IMR-90 (cell line): ENCODE measurements at places on chromosomes 6 and 20.

DNA sequence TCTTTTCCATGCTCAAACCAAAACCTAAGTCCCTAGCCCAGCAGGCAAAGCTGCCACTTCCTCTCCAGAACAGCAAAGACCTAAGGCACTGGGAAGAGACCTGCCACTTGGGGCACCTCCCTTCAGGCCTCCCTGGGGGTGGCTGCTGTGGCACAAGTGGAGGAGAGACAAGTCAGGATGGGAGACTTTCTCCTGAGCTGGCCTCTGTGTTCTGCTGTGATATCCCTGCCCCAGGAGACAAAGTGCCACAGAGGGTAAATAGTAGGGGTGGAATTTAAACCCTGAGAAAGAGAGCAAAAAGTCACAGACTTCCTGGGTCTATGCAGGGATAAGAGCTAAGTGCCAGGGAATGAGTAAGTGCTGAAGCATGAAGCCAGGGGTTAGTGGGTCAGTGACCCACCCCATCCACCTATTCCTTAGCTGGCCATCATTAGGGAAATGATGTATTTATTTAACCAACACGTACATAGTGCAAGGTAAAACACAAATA lies 84.2 kb downstream of the MRPL14 start:
- peak; percentile 49 for DNase-seq

GRCh38 chr6:148273962-148274752 lies 68.5 kb upstream of the SASH1 start:
- peak; percentile 33 for DNase-seq

GRCh38 chr6:127301199-127301700 lies 34.6 kb downstream of the RNF146 start:
- DNase-seq: peak; percentile 65

DNA sequence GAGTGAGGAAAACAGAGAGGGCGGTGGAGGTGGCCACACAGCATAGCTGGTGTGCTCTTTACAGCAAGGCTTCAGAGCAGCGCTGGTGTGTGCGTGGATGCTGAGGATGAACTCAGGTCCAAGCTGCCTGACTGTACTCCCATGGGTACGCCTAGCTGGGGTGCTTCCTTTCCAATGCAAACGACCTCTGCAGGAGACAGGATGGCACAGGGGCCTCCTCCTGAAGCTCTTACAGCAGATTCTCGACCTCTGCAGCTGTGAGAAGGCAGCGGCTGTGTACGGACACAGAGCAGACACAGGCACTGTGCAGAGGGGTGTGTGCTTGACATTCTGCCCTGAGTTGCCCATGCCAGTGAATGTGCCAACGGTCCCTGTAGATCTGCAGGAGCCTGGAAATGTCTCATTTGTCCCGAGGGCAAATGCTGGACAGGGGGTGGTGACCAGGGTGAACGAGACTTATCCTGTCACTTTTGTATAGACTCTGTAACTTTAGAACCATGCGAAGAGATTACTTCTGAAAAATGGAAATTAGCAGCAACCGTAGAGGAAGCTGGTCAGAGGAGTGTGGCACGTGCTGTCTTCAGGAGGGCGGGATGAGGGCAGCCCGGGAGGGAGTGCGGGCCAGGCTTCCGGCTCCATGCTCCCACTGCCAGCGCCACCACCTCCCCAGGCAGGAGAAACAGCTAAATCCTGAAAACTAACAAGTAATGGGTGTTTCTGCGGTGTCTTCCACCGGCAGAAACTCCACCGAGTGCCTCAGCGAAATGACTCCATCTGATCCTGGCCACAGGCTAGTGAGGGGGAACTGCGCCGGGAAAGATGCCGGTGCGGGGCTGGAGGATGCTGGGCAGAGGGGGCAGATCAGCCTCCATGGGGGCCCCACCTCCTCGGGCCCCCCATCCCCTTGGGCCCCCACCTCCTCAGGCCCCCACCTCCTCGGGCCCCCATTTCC lies 120.9 kb upstream of the RPS6KA2 start:
- DNase-seq: no peak

DNA sequence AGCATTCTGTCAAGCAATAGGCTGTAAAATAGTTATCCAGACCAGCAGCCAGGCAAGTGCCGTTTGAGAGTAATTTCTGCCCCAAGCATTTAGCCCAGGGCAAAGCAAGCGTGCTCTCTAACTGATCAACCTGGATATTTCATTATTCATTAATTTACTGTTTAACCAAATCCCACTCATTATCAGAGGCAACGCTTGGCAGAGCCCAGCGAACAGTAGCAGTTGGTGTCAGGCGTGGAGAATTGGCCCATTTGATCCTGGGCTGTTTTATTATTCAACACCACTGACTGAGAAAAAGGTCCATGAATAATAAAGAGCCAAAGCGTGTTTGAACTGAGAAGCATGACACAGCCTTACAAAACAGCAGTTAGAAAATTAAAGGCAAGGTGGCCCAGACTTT lies 35.3 kb downstream of the TFAP2B start:
- no peak for DNase-seq

DNA sequence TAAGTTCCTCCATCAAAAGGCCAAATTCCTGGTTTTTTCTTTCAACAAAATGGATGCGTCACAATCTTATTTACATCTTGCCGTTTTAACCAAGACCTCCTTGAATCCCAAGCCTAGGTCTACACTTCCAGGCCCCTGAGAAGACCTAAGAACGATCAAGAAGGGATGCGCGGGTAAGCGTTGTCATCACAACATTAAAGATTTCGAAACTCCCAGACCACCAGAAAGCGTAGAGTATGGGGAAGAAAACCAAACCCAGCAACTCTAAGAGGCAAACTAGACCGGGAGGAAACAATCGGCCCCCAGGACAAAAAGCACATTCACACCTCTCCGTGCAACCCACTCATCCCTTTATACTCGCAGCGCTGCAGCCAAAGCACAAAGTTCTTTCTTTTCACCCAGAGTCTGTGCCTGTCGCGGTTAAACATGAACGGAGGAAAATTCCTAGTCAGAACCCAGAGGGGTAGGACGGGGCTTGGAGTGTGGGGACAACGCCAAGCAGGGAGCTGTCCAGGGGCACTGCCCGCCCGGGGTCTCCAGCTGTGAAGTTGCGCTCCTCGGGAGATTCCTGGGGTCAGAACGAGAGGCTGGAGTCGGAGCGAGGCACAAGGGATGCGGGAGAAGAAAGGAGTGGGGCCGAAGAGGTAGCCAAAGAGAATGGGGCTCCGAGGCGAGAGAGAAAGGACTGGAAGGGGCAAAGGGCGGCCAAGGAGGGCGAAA lies 725 bp downstream of the OSER1 start:
- DNase-seq: peak; percentile 35

GRCh38 chr20:22546344-22546743 lies 38.0 kb downstream of the FOXA2 start:
- DNase-seq: no peak

DNA sequence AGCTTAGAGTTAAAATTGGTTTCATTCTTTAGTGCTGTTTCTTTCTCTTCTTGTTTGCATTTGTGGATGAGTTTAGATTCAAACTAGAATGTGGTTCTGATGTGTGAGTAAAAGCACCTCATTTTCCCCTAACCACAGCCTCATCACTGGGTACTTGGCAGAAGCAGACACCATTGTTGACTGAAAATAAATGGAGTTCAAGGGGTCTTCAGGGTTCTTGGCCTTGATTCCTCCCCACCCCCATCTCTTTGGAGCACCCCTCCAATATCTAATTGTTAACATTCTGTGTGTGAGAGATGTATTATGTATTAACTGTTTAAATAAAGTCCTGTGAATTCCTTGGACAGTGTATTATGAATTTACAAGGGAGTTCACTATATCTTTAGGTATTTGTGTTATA lies 59.6 kb downstream of the JARID2 start:
- DNase-seq: no peak

DNA sequence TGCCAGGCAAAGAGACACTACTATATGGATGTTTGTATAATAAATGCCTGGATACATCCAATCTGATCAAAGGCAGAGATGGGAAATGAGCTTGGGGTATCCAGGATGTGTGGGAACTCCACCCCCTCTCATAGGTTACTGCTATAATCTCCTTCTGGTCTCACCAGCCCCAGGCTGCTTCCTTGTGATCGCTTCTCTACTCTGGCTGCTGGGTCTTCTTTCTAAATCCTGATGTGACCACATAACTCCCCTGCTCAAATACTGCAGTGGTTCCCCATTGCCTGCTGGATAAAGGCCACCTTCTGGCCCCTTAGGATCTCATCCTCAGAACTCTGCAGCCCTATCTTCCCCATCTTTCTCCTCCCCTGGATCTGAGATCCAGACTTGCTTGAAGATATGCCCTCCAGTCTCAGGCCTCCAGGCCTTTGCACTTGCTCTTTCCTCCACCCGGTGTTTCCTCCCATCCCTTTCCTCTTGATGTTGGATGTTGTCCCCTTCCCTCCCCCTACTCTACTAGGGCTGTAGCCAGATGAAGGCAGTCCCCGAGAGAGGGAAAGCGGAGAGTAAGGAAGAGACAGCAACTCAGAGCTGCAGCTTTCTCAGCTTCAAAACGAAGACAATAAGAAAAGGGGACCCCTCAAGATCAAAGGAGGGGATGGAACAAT lies 828 bp upstream of the XKR7 start:
- DNase-seq: no peak

GRCh38 chr20:23966927-23967615 lies 21.5 kb downstream of the GGTLC1 start:
- no peak for DNase-seq

DNA sequence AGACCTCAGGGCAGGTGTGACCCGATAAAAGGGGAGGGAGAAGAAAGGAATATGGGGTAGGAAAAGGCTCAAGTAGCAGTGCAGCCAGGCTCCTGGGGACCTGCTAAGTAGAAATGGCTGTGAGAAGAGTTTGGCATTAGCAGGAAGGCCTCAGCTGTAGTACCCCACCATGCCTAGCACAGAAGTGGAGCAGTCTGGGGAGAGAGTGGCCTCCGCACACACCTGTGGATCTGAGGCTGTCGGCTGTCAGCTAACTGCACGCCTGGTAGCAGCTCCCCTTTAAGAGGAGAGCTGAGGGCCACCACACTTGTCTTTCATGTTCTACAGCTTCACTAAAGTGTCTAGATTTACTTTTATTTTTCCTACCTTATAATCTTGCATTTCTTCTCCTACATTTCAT lies 24.6 kb downstream of the PDE7B start:
- DNase-seq: no peak

DNA sequence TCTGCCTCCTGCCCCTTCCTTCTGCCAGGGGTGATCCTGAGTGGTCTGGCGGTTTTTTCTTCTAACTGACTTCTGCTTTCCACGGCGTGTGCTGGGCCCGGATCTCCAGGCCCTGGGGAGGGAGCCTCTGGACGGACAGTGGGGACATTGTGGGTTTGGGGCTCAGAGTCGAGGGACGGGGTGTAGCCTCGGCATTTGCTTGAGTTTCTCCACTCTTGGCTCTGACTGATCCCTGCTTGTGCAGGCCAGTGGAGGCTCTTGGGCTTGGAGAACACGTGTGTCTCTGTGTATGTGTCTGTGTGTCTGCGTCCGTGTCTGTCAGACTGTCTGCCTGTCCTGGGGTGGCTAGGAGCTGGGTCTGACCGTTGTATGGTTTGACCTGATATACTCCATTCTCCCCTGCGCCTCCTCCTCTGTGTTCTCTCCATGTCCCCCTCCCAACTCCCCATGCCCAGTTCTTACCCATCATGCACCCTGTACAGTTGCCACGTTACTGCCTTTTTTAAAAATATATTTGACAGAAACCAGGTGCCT lies 10.2 kb downstream of the SLC29A1 start:
- DNase-seq: no peak

DNA sequence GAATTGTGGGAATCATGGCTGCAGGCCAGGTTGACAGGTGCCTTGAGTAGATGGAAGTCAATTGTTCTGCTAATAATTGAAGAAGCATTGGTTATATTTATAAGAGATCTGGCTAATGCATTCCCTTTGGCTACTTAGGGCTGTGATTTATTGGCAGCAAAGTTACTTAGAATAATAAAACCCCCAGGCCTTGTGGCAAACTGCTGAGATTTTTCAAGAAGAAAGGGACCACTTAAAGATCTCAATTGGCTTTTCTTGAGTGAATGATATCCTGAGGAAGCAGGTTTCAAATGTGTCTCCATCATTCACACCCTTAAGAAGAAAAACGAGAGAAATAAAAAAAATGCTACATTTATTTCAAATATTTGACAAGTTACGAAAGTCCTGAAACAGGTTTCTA lies 27.4 kb downstream of the DDO start:
- DNase-seq: no peak

GRCh38 chr6:130537447-130537846 lies 171.6 kb downstream of the TMEM200A start:
- DNase-seq: no peak

- no peak for DNase-seq
Observed at GRCh38 chr20:38725148-38725901, 1.0 kb downstream of the SLC32A1 start.

GRCh38 chr6:11983306-11983705 lies 28.8 kb upstream of the HIVEP1 start:
- DNase-seq: no peak

DNA sequence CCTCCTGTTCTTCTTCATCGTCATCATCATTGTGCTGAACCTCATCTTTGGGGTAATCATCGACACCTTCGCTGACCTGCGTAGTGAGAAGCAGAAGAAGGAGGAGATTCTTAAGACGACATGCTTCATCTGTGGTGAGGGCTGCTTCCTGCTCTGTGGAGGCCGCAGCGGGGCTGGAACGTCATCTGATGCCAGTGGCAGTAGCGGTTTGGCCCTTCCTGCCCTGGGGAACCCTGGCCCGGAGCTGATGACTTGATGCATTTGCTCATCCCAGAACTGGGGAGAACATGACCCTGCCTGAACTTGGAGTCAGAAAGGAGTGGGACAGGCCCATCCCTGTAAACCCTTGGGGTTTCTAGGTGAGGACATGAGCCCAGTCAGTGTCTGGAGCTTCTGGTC lies 18.7 kb downstream of the UQCC2 start:
- DNase-seq: peak; percentile 7

GRCh38 chr6:55474382-55474781 lies 104.6 kb downstream of the HMGCLL1 start:
- DNase-seq: peak; percentile 10

- DNase-seq: no peak
Observed at GRCh38 chr6:137219664-137220252, 573 bp upstream of the IFNGR1 start.

DNA sequence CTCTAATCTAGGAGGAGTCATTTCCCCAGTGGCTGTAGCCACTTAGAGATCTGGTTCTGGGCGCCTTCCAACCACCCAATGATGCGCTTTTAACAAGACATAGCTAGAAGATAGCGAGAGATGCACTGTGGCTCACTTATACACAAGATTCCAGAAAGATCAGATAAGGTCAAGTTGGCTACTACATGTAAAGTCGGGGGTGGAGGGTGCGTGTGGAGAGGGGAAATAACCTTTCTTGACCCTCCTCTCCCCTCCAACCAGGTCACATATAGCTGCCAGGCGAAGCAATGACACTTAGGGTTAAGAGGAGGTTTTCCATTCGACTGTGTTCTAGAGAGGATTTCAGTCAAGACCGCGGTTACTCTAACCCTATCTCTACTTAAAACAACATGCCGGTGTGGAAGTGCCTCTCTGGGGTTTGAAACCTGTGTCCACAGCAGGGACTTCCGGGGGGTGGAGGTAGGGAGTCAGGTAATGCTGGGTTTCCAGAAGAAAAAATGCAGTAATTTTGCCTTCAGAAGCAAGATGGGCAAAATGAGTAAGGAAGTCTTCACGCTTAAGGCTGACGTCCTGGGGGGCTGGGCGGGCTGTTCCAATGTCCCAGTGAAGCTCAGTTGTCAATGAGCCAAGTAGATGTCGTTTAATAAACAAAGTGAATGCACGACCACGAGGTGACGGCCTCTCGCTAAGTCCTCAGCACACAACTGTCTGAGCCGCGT lies 1.8 kb upstream of the SIM1 start:
- DNase-seq: no peak

- peak; percentile 9 for DNase-seq
Observed at GRCh38 chr6:157273756-157274470, 49.4 kb downstream of the TMEM242 start.

- no peak for DNase-seq
Observed at GRCh38 chr20:49435639-49436038, 46.8 kb downstream of the KCNB1 start.
